ENCODE measurements at places on chromosomes 13 and 19. TPM values are rescaled to one million over a fixed set of nuclear protein-coding genes. Genes with fewer than 3 reads are reported as not detected.

DNA sequence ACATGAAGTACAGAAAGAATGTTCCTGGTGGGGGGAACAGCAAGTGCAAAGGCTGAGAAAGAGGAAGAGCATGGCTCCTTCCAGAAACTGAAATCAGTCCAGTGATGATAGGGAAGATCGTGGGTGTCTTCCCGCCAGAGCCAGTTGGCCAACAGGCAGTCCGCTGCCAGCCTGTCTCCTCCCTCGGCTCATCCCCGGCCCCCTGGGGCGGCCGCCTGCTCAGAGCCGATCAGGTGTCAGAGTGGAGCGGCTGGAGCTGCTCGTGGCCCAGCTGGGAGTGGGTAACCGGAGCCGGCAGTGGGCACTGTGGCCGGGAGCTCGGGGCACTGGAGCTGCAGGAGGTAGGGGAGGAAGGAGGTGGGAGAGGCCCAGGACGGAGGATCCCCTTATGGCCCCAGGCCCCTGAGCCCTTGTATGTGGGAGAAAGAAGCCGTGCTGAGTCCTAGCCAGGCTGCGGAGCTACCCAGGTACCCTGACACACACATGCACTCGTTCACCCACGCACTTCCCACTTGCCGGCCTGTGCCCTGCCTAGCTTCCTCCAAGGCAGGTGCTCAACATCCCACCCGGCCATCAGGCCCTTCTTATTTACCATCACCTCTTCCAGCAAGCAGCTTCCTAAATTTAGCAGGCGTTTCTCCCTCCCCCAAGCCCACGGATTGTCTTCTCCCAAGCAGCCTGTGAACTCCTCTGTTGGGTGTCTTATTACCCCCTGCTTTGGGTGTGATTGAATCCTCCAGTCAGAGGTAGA, 1.7 kb downstream of the ANKRD24 start:
- DNase-seq = peak; percentile 64
- no peaks in the 10 kb centered on the region for H3K27me3 ChIP-seq
- no peak overlapping the region for H3K27ac ChIP-seq
- no peak overlapping the region for H3K4me3 ChIP-seq

The TMEM145 gene
- not detected for total RNA-seq

DNA sequence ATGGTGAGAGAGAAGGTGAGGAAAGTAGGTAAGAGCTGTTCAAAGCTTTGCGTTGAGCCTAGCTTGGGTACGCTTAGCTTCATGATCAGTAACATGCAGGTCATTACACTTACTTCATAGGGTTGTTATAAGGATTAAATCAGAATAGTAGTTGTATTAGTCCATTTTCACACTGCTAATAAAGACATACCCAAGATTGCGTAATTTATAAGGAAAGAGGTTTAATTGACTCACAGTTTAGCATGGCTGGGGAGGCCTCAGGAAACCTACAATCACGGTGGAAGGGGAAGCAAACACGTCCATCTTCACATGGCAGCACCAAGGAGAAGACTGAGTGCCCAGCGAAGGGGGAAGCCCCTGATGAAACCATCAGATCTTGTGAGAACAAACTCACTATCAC, 21.9 kb downstream of the GPALPP1 start:
- no peaks in the 10 kb centered on the region for H3K4me1 ChIP-seq
- H3K27ac ChIP-seq = no peak overlapping the region
- peaks cover 5% of the 10 kb centered on the region for H3K36me3 ChIP-seq
- no peaks in the 10 kb centered on the region for H3K27me3 ChIP-seq

DNA sequence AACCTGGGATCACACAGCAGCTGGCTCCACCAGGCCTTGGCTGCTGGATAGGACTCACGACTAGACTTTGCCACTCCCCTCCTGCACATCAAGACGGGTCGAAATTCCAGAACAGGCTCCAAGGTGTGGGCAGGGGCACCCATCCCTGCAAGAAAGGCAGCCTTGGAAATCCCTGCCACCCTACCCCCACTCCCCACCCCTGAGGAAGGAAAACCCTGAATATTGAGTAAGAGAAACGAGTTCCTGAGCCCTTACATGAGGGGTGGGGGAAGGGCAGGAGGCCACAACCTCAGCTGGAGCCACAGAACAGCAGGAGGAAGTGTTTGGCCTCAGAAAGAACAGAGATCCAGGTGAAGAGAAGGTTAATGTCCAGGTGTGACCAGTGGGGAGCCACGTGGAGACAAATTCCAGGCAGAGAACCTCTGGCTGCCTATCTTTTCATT, 20.1 kb downstream of the DEDD2 start:
- no peak overlapping the region for H3K4me3 ChIP-seq
- H3K27me3 ChIP-seq = no peaks in the 10 kb centered on the region
- H3K4me1 ChIP-seq = no peaks in the 10 kb centered on the region
- DNase-seq = no peak
- peaks cover 31% of the 10 kb centered on the region for H3K36me3 ChIP-seq

The CDX2 gene
- total RNA-seq = not detected
